Stimulated activated CD4-positive, alpha-beta T cell treated with anti-CD3 and anti-CD28 coated beads, Interleukin-1b, Interleukin-23, amount 100 ng/mL, for 24 hours (primary cell): ENCODE measurements at places on chromosomes 12 and 14.

- no peak for DNase-seq
Observed at GRCh38 chr12:106845902-106846301, 71.4 kb downstream of the RIC8B start.

GRCh38 chr12:50634379-50634778 is 129.5 kb upstream of the ATF1 start:
- no peak for DNase-seq

GRCh38 chr14:74927225-74927624 is 4.2 kb upstream of the RPS6KL1 start:
- no peak for DNase-seq

DNA sequence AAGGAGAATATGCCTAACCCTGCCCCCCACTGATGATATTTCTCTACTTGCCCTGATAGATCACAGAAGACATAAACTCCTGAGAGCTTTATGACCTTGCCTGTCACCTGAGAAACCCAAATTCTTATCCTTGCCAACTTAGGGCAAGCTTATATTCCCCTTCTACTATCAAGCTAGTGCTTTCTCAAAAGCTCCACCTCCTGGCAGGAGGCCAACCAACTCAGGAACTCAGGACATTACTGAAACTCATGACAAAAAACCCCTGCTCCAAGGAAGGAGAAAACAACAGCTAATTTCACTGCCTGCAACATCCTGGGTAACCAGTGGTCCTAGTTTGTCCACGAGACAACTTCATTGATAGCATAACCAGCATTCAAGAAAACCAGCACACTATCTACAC is 60.9 kb upstream of the FSCB start:
- DNase-seq = no peak

- DNase-seq = no peak
Observed at GRCh38 chr12:122081697-122082221, 3.2 kb downstream of the MLXIP start.

DNA sequence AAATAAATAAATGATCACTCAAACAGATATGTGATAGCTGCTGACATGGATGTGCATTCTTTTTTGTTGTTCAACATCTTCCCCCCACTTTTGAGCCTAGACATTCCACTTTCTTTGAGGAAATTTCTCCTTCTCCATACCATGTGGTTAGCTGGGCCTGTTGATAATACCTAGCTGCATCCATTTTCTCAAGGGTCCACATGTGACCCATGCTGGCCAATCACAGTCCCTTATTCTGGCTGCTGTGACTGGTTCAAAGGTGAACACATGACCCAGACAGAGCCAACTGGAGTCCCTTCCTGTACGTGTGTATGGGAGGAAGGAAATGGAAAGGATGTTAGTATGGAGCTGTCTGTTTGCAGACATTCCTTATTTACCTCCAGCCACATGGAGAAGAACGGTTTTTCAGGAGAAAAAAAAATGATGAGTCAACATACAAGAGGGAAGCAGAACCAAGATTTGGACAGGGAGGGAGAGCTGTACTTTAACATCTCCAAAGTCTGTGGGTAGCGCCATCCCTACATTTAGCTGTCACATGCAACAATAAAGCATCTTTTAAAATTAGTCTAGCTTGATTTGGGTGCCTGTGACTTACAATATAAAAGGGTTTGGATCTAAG is 391.7 kb upstream of the TBX3 start:
- DNase-seq = no peak

GRCh38 chr12:22543246-22544037 is 900 bp downstream of the C2CD5 start:
- DNase-seq = peak; percentile 22

DNA sequence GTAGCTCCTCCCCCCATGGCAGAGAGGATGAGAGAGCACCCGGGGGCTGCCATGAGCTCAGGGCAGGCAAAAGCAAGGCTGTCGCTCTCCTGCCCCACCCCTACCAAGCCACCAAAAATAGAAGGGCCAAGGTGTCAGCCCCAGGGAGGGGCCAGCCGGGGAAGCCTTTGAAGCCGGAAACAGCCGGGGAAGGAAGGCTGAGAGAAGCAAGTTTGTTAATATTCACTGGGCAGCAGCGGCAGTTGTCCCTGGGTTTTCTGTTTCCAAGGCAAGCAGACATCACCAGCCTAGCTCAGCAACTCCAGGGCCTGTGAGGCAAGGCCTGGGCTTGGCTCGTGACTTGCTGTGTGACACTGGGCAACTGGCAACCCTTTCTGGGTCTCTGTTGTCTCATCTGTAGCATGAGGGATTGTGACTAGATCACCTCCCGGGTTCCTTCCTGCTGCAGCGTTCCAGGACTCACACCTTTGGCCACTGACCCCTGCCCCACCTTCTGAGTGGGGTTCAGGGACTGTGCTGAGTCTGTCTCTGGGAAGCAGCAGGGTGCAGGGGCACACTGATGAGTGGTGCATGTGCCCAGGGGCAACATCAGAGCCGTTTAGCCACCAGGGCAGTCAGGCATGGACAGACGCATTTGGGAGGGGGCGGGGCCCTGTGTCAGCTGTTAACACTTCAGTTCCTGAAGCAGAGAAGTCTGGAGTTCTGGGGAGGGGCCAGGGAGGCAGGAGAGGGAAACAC is 24.3 kb downstream of the SYNDIG1L start:
- peak; percentile 41 for DNase-seq

GRCh38 chr12:91331371-91331770 is 148.8 kb upstream of the DCN start:
- DNase-seq = no peak

DNA sequence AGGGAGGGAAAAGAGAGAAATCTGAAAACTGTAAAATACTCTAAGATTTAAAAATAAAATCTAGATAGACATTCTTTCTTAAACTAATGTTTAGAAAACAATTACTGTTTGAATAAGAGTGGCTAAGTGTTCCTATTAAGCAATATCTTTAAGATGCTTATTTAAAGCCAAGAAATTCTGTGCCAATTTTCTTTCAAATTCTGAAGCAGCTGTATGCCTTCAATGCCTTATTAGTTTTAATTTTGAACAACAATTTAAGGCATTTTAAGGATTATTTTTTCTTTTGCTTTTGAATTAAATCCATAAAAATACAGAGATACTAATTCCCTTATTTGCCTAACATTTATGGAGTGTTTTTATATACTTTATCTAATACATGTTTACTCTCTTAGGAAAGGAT is 50.3 kb upstream of the KITLG start:
- no peak for DNase-seq
